ENCODE measurements at places on chromosomes 12 and 14.

DNA sequence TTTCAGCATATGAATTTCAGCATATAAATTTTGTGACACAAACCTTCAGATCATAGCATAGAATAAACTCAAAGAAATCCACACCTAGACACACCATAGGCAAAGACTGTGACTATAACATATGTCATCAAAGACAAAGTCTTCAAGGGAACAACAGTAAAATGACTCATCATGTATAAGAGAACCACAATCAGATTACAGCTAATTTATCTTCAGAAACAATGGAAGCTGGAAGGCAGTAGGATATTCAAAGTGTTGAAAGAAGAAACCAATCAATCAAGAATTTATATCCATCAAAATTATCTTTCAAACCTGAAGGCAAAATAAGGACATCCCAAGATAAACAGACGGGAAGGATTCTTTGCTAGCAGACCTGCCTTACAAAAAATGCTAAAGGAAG, 29.0 kb downstream of the DLK1 start:
- DNase-seq = no peak

- no peak for DNase-seq
These were observed 84.1 kb upstream of the PLEKHA5 start for GRCh38 chr12:19045426-19045825.

DNA sequence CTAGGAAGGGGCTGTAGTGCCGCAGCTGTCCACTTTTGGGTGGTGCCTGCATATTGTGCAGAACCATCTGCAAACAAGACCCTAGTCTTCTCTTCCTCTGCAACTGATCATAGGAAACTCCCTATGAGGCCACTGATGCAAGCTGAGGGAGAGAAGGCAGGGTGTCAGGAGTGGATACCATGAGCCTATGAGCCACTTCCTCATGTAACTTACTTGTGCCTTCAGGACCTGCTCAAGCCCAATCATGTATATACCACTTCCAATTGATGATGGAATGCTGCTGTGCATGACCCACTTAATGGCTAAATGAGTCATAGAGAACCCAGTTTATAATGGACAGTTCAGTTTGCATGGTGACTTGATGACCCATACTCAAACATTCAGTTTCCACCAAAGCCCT, 107.9 kb downstream of the ALG10B start:
- no peak for DNase-seq

- peak; percentile 17 for DNase-seq
These were observed 20.6 kb downstream of the JAG2 start for GRCh38 chr14:105147671-105148603.

- peak; percentile 80 for DNase-seq
These were observed 4.4 kb downstream of the KRT86 start for GRCh38 chr12:52278575-52279421.

DNA sequence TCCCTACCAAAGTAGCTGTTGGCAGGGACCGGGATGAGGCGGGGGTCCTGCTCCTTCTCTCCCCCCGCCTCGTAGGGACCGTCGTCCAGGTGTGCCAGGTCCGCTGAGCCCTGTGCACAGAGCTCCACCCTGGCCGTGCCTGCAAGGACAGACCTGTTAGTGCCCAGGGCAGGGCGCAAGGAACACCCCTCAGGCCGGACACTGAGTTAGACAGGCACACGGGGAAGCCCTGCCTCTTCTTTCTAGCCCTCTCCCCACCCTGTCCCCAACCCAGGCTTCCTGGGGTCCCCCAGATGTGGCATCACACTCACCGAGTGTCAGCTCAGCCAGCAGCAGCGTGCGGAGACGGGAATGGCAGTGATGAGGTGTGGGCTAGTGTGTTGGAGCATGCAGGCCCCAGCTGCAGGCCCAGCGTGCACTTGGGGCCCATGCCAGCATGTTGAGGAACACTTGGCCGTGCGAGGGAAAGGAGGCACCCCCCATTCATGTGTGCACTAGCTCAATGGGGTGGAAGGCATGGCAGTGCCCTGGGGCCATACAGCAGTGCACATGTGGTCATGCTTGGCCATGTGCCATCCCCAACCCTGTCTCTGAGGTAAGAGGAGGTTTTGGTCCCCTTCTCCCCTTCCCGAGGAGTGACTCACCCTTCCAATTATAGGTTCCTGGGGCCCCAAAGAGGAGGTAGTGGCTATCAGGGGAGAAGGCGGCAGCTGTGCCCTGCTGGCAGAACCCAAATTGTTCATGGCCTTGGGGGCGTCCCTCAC, 7.3 kb downstream of the ITGA7 start:
- no peak for DNase-seq

DNA sequence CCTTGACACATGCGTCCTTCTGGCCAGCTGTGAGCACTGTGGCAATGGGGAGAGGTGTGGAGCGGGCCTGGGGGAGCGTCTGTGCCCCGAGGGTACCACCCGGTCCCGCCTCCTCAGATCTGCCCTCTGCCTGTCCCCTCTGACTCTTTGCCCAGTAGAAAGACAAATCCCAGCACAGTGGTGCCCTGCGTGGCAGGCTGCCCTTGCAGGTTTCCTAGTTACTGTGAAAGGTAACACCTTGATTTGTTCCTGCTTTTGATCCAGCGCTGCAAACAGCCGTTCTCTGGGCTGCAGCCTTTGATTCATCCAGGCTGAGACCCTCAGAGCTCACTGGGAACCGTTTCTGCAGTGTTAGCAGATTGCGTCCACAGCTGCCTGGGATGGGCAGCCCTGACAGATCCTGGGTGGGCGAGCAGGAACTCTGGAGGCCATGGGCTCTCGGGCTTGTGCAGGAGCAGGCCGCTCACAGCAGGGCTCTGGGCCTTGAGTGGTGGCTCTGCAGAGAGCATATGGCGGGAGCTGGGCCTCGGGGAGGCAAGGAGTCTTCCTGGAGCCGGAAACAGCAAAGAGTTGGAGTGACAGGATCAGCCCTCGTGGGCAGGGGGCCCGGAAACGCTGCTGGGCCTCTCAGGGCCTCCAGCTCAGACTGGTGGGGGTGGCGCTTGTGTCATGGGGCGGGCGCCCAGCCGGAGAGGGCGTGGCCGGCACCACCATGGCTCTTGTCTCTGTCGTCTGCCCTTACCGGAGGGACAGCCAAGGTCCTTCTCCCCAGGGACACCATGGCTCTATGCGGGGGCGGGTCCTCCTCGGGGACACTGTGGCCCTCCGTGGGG, 16.6 kb downstream of the FBRSL1 start:
- DNase-seq = peak; percentile 86

- DNase-seq = peak; percentile 24
These were observed 25.8 kb upstream of the TMCC3 start for GRCh38 chr12:94676031-94676641.

GRCh38 chr12:121949648-121950397, 31.4 kb downstream of the CFAP251 start:
- no peak for DNase-seq

DNA sequence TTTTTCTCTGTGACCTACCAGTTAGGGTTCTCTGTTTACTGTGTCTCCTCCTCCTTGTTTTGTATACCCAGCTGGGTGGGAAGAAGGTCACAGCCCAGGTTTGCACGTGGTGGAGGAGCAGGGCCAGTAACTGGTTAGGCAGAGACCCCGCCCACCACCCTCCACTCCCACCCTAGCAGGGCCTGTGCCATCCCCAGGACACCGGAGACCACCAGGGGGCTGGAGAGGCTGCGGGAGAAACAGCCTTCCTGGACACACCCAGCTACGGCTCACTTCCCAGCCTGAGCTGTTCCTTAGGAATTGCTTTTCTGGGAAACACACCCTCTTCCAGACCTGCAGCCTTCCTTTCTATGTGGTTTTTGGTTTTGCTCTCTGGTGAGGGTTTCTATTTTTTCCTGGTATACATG, 21.1 kb downstream of the BDKRB2 start:
- DNase-seq = no peak

- DNase-seq = no peak
These were observed 110.3 kb downstream of the SLC25A47 start for GRCh38 chr14:100433428-100433814.

- DNase-seq = no peak
These were observed 6.0 kb upstream of the STK38L start for GRCh38 chr12:27237790-27238771.

DNA sequence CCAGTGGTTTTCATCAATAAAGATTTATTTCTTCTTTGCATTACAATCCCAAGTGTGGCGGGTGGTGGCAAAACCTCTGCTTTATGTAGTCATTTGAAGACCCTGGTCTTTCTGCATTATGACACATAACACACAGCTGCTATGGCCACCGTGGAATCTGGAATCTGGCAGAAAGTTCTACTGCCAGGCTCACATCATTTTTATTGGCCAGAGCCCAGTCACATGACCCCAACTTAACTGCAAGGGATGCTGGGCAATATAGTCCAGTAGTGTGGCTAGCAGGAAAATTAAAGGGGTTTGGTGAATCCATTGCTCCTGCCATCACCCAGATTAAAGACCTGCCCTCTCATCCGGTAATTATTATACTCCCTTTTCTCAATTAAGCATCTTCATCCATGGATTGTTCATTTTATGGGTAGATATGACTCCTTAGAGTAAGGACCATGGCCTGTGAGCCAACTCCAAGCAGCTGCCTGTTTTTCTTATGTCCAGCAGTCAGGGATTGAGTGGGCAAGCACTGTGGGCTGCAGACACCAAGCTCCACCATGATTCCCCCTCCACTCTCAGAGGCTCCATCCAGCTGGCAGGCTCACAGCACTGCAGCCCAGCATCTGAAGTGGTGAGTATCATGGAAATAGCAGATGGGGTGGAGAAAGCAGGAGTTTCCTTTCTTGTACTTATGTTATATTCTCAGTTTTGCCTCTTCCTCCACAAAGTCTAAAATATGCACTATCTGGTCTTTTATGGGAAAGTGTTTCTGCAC, 1030.7 kb downstream of the AACS start:
- no peak for DNase-seq

GRCh38 chr12:131471946-131472732, 238.8 kb upstream of the SFSWAP start:
- no peak for DNase-seq

- DNase-seq = no peak
These were observed 42.2 kb upstream of the CRACR2A start for GRCh38 chr12:3795066-3795465.

DNA sequence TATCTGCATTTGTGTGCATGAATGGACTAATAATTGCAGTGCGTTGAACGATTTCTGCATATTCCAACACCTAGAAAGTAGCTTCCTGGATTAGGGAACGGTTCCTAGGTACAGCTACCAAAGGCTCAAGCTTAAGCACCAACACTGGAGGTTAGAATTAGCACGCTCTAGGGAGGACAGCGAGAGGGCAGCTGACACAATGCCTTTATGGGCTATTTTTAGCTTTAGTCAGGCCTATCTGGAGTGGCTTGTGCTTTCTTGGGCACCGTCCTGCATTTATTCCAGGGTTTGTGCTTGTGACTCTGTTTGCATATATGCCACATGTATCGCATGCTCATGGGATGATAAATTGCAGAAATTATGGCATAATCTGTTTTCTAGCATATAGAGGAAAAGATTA, 13.7 kb downstream of the ETV6 start:
- no peak for DNase-seq

- DNase-seq = peak; percentile 43
These were observed 1.1 kb downstream of the CCDC91 start for GRCh38 chr12:28191051-28192048.

- no peak for DNase-seq
These were observed 48.4 kb downstream of the NDUFA12 start for GRCh38 chr12:94954948-94955592.

GRCh38 chr14:54730156-54730961, 163.4 kb downstream of the SAMD4A start:
- peak; percentile 52 for DNase-seq

DNA sequence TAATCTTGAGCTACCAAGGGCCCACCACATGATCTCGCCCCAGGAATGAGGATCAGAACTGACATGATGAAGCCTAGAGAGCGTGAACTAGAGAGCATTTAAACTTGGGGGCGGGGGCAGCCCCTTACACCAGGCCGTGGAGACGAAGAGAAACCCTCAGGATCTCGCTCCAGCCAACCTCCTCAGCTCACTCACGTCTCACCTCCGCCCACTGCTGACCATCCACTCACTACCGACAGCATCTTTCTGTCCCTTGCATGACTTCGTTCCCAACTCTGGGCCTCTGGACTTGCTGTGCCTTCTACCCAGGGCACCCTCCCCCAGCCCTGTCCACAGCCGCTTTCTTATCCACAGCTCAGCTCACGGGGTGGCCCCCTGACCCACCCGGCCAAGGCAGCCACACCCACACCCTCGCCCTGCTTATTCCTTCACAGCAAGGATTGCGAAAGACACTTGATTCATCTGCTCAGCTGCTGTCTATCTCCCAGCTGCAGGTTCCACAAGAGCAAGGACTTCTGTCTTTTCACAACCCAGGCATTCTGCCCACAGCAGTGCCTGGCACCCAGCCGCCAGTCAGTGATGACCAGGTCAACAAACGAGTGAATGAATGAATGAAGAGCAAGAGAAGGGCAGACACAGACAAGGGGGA, 6.4 kb downstream of the STX2 start:
- DNase-seq = no peak

GRCh38 chr14:100325231-100325632, 2.1 kb downstream of the SLC25A47 start:
- no peak for DNase-seq

DNA sequence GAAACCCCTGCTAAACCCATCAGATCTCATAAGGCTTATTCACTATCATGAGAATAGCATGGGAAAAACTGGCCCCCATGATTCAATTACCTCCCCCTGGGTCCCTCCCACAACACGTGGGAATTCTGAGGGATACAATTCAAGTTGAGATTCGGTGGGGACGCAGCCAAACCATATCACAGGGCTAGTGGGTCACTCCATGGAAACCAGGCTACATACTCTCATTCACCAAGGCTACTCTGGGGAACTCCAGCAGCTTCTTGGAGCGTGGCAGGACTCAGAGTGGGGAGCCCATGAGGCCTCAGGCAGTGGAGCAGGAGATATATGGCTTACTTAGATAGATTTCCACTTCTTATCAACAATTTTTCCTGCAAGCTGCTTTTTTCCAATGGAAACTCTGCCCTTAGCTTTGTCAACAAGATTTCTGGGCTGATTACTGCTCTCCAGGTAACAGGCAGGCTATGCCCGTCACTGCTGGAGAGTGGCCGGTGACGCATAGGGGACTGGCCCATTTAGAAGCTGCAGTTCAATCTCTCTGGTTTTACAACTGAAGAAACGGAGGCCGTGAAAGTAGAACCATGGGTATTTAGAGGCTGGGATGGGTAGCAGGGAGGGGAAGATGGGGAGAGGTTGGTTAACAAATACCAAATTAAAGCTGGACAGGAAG, 16.5 kb downstream of the VDR start:
- DNase-seq = no peak

DNA sequence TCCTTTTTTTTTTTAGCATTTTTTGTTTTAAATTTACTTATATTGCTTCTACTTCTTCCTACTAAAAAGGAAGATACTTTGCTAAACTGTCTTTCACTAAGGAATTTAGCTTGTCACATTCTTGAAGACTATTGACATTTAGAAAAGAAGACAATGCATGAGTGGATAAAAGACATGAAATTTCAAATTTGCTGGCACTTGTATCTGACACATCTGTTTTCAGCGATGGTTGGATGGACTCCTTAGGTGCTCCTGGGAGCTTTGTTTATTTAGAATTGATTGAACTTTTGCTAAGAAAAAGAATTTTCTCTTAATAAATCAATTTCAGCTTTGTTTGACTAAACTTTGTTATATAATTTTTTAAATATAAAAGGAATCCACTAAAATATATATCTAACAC, 3.3 kb upstream of the KERA start:
- DNase-seq = no peak

Measured in activated naive CD4-positive, alpha-beta T cell treated with anti-CD3 and anti-CD28 coated beads, Interleukin-2, amount 10 ng/mL, durations not matched to agents 7 days and 5 days (primary cell).